Right ventricle myocardium inferior (tissue), 1 donor: ENCODE measurements at places on chromosomes 11 and 22. TPM values are rescaled to one million over a fixed set of nuclear protein-coding genes. Genes with fewer than 3 reads are reported as not detected.

OR8D4 gene
- not detected for total RNA-seq

SHANK2 gene
- total RNA-seq: 0.03 TPM

WNT7B gene
- not detected for total RNA-seq

TENM4 gene
- total RNA-seq: 0.35 TPM

APOBEC3B gene
- 0.78 TPM for total RNA-seq

- no peak for DNase-seq
These were observed 10.3 kb downstream of the VPS37C start for GRCh38 chr11:61150706-61151544.

GRCh38 chr22:35152316-35152715 is 86.4 kb downstream of the ISX start:
- no peak for DNase-seq

DNA sequence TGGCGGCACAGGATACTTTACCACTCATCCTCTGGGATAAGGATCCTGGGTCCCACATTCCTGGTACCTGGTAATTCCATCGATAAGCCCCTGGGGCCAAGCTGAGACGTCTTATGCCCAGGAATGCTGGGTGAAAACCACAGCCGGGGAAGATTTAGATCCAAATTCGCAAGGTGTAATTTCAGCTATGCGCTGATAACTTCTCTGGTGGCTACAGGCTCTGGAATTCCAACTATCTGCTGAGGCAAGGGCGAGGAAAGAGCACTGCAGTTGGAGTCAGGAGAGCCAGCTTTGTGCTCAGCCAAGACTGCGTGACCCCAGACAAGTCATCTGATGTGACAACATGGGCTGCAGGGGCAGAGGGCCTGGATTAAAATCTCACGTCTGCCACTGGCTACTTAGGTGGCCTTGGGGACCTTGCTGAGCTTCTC is 9.9 kb upstream of the MYEOV start:
- no peak for DNase-seq

GRCh38 chr22:28907311-28908008 is 24.1 kb downstream of the ZNRF3 start:
- DNase-seq: no peak

- no peak for DNase-seq
These were observed 1.9 kb downstream of the GDPD4 start for GRCh38 chr11:77299528-77299993.

DNA sequence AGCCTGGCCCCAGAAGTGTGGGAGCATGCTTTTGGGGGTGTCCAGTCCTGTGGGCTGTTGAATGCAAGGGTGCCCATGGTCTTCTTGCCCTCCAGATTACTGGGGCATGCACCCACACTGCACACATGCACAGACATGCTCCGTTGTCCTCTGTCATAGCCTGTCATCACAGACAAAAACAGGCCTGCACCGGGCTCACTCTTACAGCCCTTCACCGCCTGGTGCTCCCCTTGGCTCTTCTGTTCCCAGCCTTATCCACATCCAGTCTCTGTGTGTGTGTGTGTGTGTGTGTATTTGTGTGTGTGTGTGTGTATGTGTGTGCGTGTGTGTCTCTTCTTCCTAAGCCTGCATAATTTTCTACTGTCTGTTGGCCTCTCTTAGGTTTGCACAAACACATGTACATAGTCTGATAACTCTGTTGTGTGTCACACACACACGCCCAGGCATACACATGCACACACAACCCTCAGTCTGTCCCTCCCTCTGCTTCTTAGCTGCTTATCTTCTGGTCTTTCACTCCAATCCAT is 23.4 kb upstream of the NECTIN1 start:
- no peak for DNase-seq

GRCh38 chr22:24389680-24390079 is 37.7 kb upstream of the ADORA2A start:
- DNase-seq: no peak

DNA sequence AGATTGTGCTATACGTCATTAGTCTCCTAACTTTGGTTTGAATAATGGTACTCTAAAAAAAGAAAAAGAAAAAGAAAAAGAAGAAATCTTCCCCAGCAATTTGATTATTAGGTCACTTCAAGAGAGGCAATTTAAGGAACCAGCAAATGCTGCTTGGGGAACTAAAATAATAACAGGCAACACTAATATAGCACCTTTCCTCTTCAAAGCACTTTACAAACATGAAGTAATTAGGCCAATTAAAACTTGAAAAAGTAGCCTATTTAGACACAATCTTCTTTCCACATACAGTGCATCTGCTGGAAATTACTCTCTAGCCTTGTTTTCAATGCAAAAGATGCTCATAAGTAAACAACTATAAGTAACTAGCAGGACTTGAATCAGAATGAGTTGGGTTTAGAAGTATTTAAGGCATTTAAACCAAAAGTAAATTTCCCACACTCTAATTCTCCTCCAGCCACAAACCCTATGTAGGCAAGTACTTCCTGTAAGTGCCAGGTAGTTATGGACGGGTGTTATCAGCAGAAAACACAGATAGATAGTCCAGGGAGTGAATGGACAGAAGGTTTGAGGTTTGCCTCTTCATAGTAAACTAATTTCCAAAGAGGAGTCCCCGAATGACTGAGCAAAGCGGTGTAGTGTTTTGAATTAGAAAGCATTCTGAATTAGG is 44.5 kb downstream of the LRRC4C start:
- DNase-seq: no peak

DNA sequence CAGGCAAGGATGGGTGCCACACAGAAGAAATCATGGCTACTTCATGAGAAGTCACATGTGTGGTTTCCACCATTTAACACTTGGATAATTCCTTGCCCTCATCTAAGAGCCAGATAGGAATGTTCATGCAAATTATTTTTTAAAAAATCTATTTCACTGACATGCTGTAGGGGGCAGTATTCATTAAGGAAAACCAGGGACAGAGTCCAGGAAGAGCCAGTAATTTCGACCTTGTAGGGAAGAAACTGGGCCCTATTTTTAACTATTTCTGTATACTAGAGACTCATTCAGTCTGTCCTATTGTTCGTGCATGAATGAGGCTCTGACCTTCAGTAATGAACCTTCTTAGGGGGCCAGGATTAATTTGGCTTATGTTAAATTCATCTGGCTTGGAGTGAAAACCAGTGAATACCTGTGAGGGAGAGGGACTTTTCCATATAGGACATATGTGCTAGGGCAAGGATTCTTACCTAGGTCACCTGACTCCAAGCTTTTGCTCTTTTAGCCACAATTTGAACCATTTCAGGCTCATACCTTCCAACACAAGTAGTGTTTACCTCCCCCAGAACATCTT is 192.7 kb downstream of the NAV2 start:
- no peak for DNase-seq

DNA sequence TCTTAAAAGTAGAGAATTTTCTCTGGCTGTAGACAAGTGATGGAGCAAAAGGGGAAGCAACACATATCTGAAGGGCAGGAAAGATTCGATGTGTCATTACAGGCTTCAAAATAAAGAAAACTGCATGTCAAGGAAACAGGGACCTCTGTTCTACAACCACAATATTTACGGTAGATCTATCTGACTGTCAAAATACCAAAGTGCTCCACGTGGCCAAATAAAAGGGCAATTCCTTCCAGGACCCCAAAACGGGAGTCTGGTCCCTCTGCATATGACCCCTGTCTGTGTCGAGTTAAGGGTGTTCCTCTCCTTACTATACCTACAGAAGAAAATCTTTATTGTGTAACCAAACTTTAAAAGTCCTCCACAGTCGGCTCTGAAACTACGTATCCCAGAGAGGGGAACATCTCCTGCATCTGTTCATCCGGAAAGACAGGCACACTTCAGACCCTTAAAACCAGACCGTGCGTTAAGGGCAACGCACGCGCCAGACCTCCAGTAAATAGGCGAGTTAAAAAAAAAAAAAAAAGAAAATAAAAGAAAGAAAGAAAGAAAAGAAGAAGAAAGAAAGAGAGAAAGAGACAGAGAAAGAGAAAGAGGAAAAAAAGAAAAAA is 756 bp downstream of the CLNS1A start:
- DNase-seq: no peak

- no peak for DNase-seq
These were observed 27.0 kb downstream of the SGSM3 start for GRCh38 chr22:40397396-40397795.

DNA sequence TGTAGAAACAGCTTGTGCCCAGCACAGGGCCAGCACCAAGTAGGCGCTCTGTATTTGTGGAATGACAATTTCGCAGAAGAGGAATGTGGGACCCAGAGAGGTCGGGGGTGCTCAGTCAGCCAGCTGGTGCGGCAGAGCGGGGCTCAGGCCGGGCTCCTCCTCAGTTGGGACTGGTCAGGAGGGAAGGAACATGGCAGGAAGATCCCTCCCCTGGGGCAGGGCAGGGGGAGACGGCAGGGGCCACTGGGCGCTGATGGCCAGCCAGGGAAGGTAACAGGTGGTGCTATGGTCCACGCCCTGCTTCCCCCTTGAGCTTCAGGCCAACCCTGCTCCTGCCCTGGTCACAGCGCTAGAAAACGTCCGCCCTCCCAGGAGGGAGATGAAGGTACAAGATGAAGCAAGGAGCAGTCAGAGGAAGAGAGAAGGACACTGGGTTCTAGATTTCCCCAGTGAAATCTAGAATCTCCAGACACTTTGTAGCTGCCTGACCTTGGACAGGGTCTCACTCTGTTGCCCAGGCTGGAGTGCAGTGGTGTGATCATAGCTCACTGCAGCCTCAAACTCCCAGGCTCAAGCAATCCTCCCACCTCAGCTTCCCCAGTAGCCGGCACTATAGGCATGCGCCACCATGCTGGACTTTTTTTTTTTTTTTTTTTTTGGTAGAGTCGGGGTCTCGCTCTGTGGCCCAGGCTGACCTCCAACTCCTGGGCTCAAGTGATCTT is 13.5 kb upstream of the SPI1 start:
- no peak for DNase-seq

- no peak for DNase-seq
These were observed 152.5 kb upstream of the NAV2 start for GRCh38 chr11:19560156-19560555.
